K562 (cell line): ENCODE measurements at places on chromosomes 16 and 17. TPM values are rescaled to one million over a fixed set of nuclear protein-coding genes. Genes with fewer than 3 reads are reported as not detected.

DNA sequence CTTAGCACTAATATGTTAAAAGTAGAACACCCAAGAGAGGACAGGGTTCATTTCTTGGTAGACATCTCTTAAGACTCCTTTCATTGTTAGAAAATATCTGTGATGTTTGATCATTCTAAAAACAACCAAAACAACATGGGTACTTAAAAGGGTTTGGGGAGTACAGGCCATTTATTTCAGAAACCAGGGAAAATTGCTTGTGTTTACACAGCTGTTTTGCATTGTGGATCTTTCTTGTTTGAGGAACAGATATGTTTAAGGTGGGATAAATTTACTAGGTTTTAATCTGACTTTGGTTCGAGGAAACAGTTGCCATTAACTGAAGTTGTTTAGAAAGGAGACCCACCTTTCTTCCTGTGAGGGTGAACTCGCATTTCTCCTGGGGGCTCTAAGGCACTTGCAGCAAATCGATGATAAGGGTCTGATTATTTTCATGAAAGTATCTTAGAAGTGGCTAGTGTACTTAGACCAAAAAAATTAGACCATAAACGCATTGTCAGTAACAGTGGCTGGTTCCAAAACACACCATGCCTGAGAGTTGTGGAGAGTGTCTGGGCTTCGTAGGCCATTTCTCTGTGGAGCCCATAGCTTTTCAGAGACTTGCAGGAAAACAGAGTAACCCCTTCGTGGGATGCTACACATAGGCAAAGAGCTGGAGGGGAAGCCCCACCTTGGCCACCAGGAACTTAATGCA lies 17.6 kb downstream of the CLUAP1 start:
- DNase-seq = no peak

GRCh38 chr16:46620266-46621005 lies 743 bp downstream of the SHCBP1 start:
- peak; percentile 36 for DNase-seq

DNA sequence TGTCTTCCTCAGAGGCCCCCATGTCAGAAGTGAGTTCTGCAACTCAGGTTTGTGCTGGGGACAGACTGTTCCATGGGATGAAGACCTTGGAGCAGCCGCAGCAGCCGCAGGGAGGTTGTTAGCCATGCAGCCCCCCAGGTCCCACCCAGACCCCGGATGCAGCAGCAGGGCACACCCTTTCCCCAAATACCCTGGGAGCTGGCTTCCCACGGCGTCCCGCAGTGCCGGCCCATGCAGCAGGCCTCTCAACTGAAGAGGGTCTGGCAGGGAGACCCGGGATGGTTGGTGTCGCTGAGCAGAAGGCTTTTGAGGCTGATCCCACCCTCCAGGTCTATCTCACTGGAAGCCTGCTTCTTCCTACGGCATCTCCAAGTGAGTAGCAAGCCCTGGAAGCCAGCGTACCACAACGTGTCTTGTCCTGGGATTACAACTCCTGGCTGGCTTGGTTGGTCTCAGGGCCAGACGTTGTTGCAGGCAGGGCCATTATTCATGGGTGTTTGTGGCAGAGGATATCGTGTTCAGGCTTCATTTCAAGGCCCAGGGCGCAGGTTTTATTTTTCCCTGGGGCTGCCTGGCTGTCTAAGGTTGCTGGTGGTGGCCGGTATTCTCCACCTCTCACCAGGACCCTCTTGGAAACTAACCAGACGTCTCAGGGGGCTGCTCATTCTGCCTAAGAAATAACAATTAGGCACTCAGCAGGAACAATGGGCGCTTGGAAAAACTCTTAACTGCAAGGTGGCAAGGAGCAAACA lies 223.2 kb downstream of the C16orf95 start:
- no peak for DNase-seq

DNA sequence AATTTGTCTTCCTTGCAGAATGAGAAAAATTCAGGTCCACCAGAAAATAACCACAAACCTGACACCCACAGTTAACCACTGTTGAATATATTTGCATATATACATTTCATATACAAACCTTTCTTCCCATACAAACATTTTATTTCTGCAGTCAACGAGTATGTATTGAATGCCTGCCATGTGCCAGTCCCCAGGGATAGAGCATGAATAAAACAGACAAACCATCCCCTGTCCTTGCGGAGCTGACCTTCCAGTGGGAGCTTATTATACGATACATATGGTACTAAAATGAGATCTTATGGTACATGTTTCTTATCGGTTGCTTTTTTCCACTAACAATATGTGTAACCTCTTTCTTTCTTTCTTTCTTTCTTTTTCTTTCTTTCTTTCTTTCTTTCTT lies 116.7 kb downstream of the PITPNC1 start:
- DNase-seq = no peak

DNA sequence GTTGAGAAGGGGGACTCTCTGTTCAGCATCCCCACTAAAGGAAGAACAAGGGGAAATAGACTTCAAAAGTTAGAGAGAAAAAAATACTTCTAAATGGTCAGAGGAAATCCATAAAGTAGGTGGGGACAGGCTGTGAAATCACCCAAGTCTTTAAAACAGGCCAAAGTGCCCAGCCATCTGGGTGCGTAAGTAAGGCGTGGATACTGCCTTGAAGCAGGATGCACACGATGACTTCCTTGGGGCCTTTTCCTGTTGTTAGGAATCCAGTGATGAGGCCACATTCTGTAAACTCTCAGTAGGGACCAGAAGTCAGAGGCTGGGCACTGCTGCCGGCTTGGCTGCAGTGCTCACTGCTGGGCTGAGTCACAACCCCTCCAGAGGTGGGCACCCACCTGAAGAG lies 9.2 kb downstream of the AXIN2 start:
- no peak for DNase-seq

GRCh38 chr16:81466356-81466980 lies 21.9 kb downstream of the CMIP start:
- DNase-seq = no peak

Gene OR1E2
- total RNA-seq = not detected in 2 replicates

Gene NEUROD2
- total RNA-seq = not detected in 2 replicates

Gene CRISPLD2
- 0.22 and 0.24 TPM in 2 replicates for total RNA-seq

Gene TNS4
- 0.73 and 0.78 TPM in 2 replicates for total RNA-seq

Gene SPATA32
- total RNA-seq = not detected in 2 replicates

Gene CA10
- total RNA-seq = not detected in 2 replicates

Gene ITGA2B
- total RNA-seq = 25.1 and 26.4 TPM in 2 replicates
